ENCODE measurements at places on chromosomes 12 and 14.

DNA sequence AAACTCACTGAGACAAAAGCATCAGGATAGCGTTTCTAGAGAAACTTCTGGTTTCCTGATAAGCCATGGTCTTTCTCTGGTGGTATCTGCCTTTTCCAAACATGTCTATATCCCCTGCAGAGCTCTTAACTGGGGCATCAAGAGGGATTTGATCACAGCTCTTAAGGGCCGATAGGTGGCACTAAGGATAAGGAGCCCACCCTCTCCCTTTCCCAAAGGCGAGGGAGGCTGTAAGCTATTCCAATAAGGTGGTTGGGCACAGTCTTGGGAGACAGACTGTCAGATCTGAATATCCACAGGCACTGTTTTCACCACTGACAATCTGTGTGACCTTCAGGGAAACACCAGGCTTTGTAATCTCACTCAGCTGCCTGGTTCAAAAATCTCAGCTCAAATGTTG is 206.0 kb downstream of the ADGRD1 start:
- DNase-seq = no peak

GRCh38 chr14:24084440-24084839 is 9.7 kb upstream of the PCK2 start:
- no peak for DNase-seq

DNA sequence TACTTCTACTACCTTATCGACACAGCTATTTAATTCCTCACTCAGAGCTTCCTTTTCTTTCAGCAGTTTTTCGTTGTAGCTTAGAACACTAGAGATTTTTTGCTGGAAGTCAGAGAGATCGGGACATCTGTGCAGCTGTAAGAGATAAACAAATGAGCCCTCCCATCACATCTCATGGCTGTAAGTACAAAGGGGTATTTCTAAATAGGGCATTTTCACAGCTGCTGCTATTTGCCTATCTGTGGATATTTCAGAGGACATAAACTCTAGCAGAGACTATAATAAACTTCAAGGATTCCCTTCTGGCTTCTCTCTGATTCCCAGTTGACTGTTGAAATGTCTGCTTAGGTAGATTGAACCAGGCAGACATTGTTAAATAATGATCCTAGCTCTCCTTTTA is 76.1 kb upstream of the SAV1 start:
- DNase-seq = no peak

GRCh38 chr12:110431957-110432587 is 18.1 kb downstream of the ARPC3 start:
- no peak for DNase-seq

DNA sequence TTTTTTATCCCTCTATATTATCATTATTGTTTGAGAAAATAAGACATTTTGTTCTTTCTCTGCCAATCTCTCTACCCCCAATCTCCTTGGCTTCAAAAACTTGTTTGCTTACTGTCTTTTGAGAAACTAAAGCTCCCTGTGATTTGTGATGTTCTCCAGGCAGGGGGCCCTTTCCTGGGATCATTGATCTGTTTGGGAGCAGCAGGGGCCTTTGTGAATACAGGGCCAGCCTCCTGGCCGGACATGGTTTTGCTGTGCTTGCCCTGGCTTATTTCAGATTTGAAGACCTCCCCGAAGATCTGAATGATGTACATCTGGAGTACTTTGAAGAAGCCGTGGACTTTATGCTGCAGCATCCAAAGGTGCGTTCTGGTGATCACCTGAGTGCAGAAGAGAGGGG is 4.5 kb downstream of the ACOT6 start:
- no peak for DNase-seq

DNA sequence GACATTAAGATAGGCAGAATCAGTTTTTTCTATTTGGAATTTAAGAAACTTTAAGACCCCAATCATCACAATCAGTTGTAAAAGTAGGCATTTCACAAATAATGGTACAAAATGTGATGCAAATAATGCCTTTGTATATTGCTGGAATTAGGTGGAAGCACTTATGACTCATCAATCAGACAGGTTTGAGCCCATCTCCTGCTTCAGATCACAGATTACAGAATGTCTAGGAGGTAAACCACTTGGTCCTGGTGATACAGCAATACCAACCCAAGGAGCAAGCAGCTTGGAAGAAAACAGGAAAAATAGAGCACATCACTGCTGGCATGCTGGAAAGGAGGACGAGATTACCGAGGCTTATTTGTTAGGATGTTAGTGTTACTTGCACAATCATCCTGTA is 57.6 kb downstream of the C12orf56 start:
- DNase-seq = no peak

DNA sequence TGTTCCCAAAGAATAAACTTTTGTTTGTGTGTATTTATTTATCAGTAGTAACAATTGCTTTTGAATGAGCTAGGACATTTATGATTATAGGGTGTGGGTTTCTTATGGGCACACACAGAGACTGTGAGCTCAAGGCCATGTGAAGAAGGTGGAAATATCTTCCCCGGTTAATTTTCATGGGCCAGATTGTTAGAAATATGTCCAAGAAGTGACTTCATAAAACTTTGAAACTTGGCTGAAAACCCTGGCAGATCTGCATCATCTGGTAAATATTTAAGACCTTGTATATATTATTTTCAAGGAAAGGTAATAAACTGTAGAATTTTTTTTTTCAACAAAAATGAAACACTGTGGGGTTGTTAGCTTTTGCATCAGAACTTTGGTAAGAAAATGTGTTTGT is 53.5 kb upstream of the RNU6-8 start:
- no peak for DNase-seq
